M059J (cell line): ENCODE measurements at places on chromosomes 2 and 18.

- DNase-seq = no peak
These were observed 32.8 kb upstream of the LDLRAD4 start for GRCh38 chr18:13185675-13186198.

DNA sequence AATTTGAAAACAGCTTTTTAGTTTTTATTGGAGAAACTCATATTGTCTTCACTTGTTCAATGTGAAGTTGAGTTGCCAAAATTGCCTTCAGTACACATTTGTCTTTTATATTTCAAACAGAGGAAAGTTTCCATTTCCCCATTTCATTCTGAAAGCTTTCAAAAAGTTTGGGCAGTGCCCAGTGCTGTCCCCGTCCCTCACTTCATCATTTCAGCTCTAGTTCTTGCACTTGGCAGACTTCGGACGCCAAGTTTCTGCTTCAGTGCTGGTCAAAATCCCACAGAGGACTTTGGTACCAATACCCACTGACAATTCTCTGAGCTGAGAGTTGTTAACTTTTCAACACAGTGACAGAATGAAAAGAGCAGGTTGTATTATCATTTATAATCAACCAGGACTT is 43.4 kb upstream of the AQP4 start:
- DNase-seq = no peak

DNA sequence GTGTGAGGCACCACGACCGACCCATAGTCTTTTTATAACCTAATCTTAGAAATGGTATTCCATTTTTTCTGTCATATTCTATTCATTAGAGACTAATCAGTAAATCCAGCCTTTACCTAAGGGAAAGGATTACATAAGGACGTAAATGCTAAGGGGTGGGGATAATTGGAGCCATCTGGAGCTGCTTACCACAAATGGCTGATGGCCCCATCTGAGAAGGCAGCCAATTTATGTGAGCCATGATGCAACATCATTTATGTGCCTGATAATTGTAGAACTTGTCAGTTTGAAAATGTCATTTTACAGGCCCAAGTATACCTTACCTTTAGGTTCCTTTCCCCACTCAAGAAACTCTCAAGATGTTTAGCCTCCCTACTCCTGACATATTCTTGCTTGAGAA is 44.0 kb downstream of the ARHGEF33 start:
- no peak for DNase-seq

DNA sequence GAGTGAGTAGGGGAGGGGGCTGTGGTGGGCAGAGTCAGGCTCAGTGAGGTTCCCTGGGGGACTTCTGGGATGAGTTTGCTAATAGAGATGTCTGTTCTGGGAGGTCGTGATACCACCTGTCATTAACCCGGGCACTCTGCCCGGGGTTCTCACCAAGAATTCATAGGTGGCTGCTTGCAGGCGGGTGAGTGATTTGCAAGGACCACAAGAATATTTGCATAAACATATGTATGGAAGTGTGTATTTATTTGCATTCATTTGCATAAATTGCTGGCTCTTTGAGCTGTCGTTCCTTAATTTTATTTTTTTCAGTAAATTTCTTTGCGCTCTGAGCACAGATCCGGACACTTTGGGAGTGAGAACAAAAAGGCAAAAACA is 260.0 kb downstream of the ATAD2B start:
- no peak for DNase-seq

- no peak for DNase-seq
These were observed 5.8 kb upstream of the RNU4ATAC start for GRCh38 chr2:121524685-121525425.

DNA sequence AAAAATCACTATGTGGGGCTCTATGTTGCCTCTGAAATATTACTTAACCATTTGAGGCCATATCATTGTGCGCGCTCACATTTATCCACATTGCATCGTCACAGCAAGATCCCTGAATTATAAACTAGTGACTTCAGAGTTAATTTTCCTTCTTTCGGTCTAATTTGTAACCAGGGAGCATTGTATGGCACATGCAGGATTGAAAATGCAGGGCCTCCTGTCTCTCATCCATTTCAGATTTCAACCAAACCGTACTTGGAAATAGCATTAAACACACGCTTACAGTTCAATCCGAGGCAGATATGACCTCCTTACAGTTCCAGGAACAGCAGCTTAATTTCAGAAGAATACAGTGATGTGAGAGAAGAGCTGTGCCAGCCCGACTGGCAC is 532 bp downstream of the MYOM1 start:
- DNase-seq = no peak

GRCh38 chr18:58768293-58768974 is 96.2 kb upstream of the ZNF532 start:
- DNase-seq = peak; percentile 59

GRCh38 chr2:64632835-64633819 is 20.6 kb downstream of the SERTAD2 start:
- DNase-seq = no peak

DNA sequence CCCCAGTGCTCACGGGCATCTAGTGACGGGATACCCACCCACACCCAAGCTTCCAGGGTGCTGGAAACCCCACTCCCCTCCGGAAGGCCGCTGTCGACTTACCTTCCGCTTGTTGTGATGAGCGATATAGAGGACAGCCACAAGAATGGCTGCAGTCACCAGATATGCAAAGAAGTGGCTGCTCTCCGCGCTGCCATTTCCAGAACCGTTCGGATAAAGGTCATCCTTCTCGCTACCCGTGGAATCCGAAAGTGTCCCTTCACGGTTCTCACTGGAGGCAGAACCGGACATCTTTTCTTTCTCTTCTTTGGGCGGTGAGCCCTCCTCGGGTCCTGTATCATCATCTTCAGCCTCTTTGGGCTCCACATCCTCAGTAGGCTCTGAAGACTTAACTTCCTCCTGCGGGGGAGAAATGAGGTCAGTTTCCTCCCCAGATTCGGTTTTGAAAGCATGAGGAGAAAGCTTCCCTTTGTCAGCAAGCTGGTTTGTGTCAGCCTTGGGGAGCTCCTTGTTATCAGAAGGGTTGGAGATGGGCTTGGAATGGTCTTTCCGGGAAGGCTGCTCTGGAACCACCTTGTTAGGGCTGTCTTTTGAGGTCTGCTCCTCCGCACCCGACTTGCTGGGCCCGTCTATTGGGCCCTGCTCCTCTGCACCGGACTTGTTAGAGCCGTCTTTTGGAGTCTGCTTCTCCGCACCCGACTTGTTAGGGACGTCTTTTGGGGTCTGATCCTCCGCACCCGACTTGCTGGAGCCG is 1.2 kb downstream of the TGOLN2 start:
- peak; percentile 22 for DNase-seq

DNA sequence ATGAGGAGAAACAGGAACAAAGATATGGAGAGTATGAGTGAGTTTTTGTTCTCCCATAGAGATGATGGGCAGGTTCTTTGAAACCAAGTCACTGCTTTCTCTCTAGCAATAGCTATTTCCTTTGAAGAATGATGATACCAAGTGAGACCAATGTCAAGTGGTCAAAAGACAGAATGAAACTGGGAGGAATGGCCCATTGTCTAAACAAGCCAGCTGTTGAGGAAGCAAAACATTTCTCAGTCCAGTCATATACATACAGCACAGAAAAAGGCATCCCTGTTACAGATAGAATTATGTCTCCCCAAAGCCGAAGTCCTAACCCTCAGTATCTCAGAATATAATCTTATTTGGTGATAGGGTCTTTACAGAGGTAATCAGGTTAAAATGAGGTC is 66.1 kb upstream of the EPC2 start:
- DNase-seq = no peak

GRCh38 chr2:19851116-19851695 is 50.6 kb downstream of the TTC32 start:
- peak; percentile 15 for DNase-seq

- peak; percentile 49 for DNase-seq
These were observed 31.3 kb upstream of the CNTNAP5 start for GRCh38 chr2:123993728-123994323.

- DNase-seq = no peak
These were observed 266.6 kb downstream of the ETAA1 start for GRCh38 chr2:67663776-67664175.

DNA sequence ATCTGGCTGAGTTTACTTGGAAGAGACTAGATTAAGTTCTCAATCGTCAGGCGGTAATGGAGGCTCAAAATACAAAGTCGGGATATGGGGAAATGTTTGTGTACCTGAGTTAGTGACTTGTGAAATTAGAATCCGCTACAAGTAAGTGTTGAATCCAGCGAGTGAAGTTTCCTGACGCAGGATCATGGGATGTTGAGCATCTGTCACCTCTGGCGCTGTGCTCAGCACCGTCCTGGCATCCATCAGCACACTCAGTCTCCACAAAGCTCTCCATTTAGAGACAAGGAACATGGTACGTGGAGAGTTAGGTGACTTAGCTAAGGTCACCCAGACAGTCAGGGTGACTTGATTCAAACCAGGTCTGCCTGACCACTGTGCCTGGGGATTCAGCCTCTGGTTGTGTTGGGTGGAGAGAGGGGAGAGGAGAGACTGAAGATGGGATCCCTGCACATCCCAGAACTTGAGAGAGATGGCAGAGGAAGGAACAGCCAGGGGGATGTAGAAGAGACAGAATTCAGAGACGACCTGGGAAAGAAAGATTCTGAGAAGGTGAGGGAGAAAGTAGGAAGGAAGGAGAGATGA is 251.2 kb downstream of the ACKR3 start:
- no peak for DNase-seq

GRCh38 chr18:1968801-1969498 is 602.4 kb downstream of the METTL4 start:
- no peak for DNase-seq

DNA sequence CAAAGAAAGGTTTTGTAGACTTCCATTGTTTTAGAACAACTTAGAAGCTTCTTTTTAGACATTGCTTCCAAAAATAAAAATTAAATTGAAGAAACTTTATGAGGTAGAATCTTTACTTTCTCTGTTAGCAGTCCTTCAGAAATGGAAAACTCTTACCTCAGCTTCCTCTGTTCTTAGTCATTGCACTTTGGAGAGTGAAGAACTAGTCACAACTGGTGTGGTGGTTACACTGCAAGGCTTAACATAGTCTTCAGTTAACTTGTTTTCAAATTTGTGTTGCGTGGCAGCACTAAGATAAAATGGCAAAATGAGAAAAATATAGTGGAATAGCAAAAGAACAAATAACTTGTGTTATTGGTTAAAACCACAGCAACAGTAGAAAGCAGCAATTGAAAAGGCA is 332.6 kb downstream of the KIAA1328 start:
- DNase-seq = no peak

DNA sequence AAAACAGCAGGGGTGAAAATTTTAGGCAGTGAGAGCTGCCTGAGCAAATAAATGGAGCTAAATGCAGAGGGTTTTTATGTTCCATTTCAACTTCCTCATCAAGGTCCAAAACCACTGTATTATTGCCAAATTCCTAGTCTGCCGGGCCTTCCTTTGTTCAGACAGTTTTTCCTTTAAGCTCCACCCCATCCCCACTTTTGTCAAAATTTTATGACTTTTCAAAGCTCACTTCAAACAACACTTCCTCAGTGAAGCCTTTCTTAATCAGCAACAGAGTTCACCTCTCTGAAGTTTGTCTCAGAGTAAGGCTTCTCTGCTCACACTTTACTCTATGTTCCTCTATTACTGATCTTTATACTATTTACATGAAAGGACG is 81.3 kb downstream of the CERKL start:
- DNase-seq = no peak

- no peak for DNase-seq
These were observed 113.8 kb upstream of the DLX2 start for GRCh38 chr2:172216477-172216876.

DNA sequence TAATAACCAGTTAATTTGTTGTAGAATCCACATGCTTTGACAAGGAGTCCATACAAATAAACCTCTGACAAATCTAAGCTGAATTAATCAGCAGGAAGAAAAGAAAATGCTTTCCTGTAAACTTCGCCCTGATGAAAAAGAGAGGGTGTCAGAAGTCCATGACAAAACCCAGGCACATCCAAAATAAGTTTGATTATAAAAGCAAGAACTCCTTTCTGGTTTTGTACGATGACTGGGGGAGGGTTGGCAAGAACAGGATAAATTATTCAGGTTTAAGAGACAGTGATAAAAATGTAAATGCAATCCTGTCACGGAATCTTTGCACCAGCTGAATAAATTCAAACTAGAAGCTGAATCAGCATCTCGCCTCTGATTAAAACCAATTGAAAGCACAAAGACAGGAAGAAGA is 469.2 kb upstream of the TNP1 start:
- peak; percentile 76 for DNase-seq

DNA sequence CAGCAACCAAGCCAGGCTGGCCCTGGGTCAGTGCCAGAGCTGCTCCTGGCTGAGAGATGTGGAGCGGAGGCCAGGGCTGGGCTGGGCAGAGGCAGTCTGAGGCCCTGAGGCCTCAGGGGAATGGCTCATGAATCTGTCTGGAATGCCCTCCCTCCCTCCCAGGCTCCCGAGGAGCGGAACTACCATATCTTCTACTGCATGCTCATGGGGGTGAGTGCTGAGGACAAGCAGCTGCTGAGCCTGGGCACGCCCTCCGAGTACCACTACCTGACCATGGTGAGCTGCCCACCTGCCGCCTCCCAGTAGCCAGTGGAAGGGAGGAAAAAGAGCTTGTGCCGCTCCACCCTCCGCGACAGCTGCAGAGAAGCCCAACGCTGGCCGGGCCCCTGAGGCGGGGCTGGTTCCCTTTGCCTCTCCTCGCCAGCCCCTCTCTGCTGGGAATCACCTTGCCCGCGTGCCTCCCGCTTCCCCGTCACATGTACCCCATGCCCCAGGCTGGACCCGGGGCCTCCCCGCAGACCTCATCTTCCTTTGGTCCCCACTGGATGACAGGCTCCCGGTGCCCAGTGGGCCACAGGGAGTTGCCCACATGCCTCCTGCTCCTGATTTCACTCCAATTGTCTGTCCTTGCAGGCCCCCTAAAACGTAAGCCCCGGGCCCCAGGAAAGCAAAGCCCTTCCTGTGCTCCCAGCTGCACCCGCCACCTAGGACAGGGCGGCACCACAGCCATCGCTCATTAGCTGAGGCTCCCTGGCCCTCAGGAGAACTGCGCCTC is 41.1 kb downstream of the MYO7B start:
- peak; percentile 89 for DNase-seq

DNA sequence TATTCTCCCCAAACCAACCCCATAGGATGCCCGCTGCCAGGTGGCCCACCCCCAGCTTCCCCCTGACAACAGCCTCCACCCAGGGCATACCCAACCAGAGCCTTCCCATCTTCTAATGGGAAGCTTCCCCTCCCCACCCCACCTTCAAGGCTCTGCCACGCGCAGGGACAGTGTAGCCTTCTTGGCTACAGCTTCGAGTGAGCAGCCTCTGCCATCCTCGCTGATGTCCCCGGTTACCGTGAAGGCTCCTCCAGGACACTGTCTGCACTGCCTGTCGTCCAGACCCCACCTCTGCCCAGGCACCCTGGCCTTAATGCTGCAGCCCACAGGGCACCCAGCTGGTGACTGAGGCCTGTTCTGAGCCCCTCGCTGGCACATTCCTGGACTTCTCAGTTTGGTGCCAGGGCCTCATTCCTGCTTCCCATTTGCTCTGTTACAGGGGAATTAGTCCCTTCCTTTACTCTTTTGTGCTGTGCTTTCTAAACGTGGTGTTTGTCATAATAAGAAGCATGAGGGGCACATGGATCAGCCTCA is 13.0 kb upstream of the ADNP2 start:
- no peak for DNase-seq

GRCh38 chr18:57710226-57710625 is 88.6 kb upstream of the NARS1 start:
- DNase-seq = no peak

GRCh38 chr2:143615562-143615961 is 486.3 kb downstream of the ARHGAP15 start:
- DNase-seq = no peak

GRCh38 chr18:8249811-8250210 is 359.4 kb upstream of the RAB12 start:
- no peak for DNase-seq

- no peak for DNase-seq
These were observed 817 bp downstream of the DSC2 start for GRCh38 chr18:31101183-31102024.
